Heart left ventricle (tissue), 16 donors: ENCODE measurements at places on chromosomes 1 and 21. TPM values are rescaled to one million over a fixed set of nuclear protein-coding genes. Genes with fewer than 3 reads are reported as not detected.

RGS8 gene
- not detected for total RNA-seq

ST6GALNAC3 gene
- 3.4 TPM for total RNA-seq

DNA sequence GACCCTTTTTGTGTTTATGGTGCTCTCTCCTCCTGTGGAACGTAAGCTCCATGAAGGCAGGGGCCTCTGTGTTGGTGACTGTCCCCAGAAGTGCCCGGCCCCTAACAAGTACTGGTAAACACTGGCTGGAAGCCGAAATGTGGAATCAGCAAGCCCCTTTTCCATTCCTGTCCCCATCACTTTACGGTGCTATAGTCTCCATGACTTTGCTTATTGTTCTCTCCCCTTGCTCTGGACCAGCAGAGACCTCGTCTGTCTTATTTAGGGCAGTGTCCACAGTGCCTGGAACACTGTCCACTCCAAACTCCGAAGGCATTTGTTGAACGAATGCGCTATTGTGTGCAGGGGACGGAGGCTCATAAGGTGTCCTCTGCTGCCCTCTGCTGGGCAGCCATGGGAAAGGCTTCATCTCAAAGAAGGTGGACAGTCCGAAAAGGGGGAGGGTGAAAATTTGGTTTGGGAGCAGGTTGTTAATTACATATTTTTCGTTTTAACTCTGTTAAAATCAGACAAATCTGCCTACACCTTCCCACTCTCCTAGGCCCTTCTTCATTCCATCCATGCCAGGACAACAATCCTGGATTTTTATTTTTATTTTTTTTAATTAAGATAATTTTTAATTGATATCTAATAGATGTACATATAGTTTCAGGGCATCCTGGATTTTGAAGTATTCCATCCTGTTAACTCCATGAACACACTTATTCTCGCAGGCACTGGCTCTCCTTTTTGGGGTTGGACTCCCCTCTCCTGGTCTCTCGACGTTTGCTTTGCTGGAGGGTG, 115.6 kb downstream of the PGBD5 start:
- peak; percentile 71 for DNase-seq

TRIM67 gene
- not detected for total RNA-seq

CD53 gene
- 8.0 TPM for total RNA-seq

DNA sequence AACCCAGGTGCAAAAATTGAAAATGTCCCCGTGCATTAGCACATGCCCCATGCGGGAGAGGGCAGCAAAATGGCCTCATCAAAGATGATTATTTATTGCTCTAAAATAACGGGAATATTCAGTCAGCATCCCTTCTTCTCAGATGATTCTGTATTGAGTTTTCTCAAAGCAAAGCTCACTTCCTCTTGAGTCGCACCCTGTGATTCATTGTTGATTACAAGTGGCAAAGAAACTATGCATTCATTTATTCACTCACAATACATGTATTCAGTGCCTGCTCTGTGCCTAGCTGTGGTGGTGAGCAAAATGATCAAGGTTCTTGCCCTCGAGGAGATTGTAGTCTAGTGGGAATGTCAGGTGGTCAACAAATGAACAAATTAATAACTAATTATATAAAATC, 226.0 kb upstream of the KAZN start:
- DNase-seq: no peak

MAN1C1 gene
- total RNA-seq: 15.5 TPM

PCSK9 gene
- total RNA-seq: 0.45 TPM

KRTAP10-8 gene
- total RNA-seq: not detected

GRCh38 chr1:13651279-13651678, 48.7 kb upstream of the PRDM2 start:
- DNase-seq: no peak
